ENCODE measurements at places on chromosomes 4 and X.
A peak's percentile ranks its signal among the peaks of the same experiment; 100 is the strongest.

GRCh38 chrX:133669214-133669613 is 253.9 kb upstream of the GPC4 start:
- no peak for DNase-seq

GRCh38 chr4:47839259-47839658 is 1.4 kb upstream of the CORIN start:
- DNase-seq = no peak

- DNase-seq = no peak
These were observed 230.7 kb upstream of the GK2 start for GRCh38 chr4:79638735-79639134.

DNA sequence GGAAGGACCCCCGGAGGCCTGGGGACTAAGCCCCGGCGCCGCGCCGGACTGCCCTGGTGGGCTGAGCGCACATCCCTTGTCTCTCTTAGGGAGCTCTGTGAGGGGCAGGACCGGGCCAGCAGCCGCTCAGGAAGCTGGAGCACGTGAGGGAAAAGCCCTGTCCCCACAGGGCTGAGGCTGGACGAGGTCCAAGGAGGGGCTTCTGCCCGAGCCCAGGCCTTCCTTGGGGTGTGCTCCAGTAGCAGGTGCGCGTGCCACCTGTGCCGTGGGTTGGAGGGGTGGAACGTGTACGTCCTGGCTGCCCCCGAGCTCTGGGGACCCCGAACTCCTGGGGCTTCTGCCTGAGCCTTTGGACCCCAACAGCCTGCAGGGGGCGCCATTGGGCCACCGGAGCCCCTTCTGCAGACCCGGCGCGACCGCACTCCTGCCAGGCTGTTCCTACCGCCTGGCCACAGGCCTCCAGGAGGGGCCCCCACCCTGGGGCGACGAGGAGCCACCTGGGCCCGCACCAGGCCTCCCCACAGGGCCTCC is 27.2 kb downstream of the TACC3 start:
- DNase-seq = peak; percentile 68

GRCh38 chrX:125826080-125826479 is 340.0 kb downstream of the DCAF12L2 start:
- DNase-seq = no peak

- DNase-seq = no peak
These were observed 7.3 kb upstream of the RNF150 start for GRCh38 chr4:141140391-141141200.

- DNase-seq = no peak
These were observed 121.7 kb upstream of the ETNPPL start for GRCh38 chr4:108884596-108884995.

- DNase-seq = no peak
These were observed 992.3 kb downstream of the STPG2 start for GRCh38 chr4:97150966-97151365.

DNA sequence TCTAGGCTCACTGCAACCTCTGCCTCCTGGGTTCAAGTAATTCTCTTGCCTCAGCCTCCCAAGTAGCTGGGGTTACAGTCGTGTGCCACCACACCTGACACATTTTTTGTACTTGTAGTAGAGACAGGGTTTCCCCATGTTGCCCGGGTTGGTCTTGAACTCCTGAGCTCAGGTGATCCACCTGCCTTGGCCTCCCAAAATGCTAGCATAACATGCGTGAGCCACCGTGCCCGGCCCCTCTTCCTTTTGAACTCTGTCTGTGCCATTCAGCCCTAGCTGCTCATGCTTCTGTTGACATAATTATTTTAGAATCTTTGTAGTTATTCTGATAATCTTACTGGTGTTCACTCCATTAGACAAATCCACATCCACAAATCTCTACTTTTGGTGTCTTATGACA is 1231.3 kb upstream of the ADGRL3 start:
- DNase-seq = no peak

- DNase-seq = no peak
These were observed 108.7 kb upstream of the PAK3 start for GRCh38 chrX:110987292-110987691.

DNA sequence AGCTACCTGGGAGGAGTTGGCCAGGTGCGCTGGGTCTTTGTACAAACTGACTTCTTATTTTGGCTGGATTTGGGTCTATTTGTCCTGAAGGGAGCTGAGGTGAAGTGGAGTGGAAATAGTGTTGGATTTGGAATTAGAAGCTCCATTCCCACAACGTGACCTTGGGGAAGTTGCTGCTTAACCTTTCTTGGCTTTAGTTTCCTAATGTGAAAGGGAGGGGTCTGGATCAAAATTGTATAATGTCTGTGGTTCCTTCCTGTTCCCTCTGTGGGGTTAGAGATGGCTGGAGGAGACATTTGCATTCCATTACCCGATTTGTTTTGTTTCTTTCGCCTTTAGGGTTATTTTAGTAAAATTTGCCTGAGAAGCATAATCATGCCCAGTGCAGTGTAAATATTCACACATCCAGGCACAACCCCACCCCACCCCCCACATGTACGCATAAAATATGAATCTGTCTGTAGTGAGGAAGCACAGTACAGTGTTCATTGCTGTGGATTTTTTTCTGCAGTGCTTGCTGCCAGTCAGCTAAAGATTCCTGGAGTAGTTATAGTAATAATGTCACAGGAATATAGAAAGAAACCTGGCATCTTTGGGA is 21.5 kb downstream of the JADE1 start:
- DNase-seq = no peak

- DNase-seq = no peak
These were observed 470.2 kb downstream of the SPRY1 start for GRCh38 chr4:123866796-123867195.

GRCh38 chrX:56787734-56788152 is 58.7 kb downstream of the NBDY start:
- DNase-seq = no peak

- no peak for DNase-seq
These were observed 242.2 kb upstream of the CTSO start for GRCh38 chr4:156195914-156196313.

GRCh38 chr4:26692014-26692726 is 108.3 kb downstream of the TBC1D19 start:
- DNase-seq = no peak

DNA sequence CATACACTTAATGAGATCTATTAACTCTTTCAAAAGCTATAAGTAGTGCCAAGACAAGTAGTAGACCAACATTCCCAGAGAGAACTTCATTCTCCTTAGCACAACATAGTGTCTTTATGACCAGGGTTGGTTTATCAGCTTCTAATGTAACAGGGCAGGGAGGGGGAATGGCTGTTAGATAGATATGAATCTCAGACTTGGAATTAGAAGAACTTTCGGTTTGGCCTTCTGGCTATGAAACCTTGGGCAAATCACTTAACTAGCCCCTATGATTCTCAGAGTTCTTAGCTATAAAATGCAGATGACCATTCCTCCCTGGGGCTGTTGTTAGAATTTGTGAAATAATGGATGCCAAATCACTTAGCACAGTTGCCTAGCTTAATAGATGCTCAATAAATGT is 132.2 kb downstream of the SLC10A7 start:
- DNase-seq = no peak

GRCh38 chr4:180610324-180610723 is 1632.9 kb upstream of the TENM3 start:
- no peak for DNase-seq

GRCh38 chr4:13601048-13601447 is 26.5 kb downstream of the BOD1L1 start:
- DNase-seq = no peak

GRCh38 chrX:99301990-99302389 is 1108.1 kb downstream of the PCDH19 start:
- DNase-seq = no peak

DNA sequence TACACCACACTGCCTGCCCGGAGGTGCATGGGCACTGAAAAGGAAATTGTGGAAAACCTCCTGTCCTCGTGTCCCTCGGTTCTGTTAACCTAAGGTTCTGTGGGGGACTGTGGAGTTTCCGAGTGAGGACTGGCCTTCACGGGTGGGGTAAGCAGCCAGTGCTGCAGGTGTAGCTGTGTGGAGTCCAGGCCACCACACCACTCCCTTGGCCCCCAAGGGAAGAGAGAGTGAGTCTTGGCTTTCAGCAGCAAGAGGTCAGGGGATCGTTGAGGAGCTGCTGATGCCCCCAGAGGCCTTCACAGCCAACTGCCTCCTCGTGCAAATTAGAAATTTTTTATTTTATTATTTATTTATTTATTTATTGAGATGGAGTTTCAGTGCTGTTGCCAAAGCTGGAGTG is 20.4 kb downstream of the BEND4 start:
- no peak for DNase-seq

DNA sequence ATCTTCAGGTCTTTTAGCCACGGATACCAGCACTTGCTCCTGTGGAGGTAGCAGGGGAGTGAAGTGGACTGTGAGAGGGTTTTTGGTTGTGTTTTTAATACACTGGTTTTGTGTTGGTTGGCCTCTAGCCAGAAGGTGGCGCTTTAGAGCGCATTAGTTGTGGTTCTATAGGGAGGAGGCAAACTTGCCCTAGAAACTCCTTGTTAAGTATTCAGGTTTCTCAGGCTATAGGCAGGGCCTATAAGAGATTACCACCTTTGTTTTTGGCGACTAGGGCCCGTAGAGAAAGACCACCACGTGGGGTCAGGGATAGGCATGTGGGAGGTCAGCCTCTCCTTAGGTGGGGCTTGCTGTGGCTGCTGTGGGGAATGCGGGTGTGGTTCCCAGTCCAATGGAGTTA is 221.6 kb upstream of the SPANXN4 start:
- DNase-seq = no peak

DNA sequence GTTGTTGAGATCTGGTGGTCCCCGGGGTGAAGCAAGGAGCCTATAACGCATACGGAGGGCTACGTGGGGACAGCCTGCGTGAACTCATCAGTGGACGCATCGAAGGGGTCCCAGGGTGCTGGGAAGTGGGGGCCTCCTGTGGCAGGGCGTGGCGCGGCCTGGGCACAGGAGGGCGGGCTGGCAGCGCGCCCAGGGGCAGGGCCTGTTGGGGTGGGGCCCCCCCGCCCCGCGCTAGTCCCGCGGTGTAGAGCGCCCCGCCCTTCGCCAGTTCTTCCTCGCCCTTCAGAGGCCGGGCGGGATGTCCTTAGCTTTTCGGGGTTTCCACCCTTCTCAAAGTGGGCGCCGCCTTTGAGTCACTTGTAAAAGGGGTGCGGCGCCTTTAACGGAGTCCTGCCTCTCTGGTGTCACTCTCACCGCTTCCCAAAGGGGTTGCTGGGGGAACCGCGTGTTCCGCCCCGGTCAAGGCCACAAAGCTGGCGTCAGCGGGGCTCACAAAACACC is 632 bp downstream of the PLP2 start:
- DNase-seq = peak; percentile 61

DNA sequence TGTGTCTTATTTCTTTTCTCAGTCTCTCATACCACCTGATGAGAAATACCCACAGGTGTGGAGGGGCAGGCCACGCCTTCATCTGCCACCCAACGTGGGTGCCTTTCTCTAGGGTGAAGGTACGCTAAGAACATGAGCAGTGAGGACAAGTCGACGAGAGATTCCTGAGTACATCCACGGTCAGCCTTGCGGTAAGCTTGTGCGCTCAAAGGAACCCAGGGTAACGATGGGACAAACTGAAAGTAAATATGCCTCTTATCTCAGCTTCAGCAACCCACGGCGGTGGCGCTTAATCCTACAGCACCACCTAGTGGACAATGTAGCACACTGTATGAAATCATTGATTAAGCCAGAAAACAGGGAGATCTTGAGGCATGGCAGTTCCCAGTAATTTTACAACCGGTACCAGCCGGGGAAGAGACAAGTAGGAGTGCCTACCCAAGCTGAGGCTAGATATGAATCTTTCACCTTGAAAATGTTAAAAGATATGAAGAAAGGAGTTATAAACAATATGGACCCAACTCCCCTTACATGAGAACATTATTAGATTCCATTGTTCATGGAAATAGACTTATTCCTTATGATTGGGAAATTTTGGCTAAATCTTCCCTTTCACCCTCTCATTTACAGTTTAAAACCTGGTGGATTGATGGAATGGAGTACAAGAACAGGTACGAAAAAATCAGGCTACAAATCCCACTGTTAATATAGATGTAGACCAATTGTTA is 63.0 kb downstream of the ZNF732 start:
- DNase-seq = peak; percentile 35

DNA sequence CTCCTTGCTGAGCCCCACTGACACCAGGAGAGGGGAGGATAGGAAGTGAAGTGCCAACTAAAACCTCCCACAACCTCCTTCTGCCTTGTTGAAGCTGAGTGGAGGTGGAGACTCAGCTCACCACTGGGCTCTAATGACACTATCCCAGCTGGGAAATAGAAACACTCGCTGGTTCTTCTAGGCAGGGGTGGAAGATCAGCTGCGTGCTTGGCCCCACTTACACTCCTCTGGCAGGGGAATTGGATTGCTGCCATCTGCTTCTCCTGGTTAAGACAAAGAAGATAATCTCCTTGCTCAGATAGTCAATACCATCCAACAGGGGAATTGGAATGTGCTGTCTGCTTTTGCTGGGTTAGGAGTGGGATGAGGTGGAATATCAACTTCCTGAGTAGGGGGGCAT is 392.5 kb downstream of the ZNF674 start:
- DNase-seq = no peak

DNA sequence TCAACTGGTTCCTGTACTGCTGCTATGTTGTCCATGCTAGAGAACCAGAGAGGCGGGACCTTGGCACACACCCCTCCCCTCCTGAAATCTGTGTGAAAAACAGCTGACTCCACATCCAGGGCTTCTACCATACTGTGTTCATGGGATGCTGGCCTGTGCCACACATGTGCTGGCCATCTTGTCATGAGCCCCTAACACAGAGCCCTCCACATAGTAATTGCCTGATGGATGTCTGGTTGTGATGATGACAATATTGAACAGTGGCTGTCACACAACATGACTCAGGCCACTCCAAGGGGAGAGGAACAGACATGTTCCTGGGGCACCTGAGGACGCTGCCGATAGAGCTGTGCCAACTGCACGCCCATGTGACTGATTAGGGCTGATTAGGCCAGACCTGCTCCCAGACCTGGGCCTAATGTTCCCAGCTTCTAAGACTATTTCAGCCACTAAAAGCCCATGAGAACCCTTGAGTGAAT is 13.1 kb downstream of the SLC25A5 start:
- no peak for DNase-seq

DNA sequence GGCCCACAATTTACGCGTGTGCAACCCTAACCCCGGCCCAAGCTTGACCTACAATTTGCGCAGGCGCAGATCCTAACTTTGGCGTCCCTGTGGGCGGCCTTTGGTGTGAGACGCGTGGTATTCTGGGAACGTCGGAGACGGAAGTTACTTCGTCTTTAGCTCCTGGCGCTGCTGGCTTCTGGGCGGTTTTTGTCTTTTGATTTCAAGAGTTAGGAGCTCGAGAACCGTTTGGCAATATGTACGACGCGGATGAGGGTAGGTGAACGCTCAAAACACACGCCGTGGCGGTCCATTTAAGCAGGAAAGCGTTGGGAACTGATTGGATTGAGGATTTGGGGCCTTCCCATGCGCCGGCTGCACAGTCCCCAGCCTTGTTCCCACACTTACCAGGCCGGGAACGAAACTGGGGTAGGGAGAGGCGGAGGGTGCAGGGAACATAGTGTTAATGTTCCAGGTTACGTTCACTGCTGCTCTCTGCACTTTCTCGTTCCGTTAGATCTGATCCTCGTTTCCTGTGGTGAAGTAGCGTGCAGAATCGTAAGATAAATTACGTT is at the start of gene POLR2B:
Gene POLR2B (plus strand): TSS at position 147 of the 554 bp plus-strand sequence. CDS start 90 bp downstream, at position 237.
- DNase-seq = peak; percentile 78

GRCh38 chr4:121951521-121952110 is at the start of gene TRPC3:
Gene TRPC3 (minus strand): TSS chr4:121952060. CDS start chr4:121951680, 380 bp downstream.
- DNase-seq = peak; percentile 12
